ENCODE measurements at places on chromosomes 7 and 10.

- no peaks in the 10 kb centered on the region for H3K27me3 ChIP-seq
- no peak overlapping the region for H3K4me3 ChIP-seq
- no peak overlapping the region for H3K27ac ChIP-seq
Observed at GRCh38 chr7:63073286-63073685, 925.4 kb upstream of the ZNF722 start.

DNA sequence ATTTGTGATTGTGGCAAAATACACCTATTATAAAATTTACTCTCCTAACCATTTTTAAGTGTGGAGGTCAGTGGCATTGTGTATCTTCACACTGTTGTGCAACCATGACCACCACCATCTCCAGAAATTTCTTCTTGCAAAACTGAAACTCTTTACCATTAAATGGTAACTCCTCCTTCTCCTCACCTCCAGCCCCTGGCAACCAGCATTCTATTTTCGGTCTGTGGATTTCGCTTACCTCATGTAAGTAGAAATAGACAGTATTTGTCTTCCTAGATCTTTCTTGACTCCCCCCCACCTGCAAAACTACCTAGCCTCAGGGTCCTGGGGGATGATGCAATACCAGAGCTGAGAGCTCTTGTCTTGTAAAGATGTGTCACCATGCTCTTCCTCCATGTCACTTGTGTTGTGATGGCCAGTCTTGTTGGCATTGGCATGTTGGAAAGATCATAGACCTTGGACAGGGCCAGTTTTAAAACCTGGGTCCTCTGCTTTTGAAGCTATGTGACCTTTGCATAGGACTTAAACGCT, 71.1 kb upstream of the EMX2 start:
- no peaks in the 10 kb centered on the region for H3K36me3 ChIP-seq
- H3K4me3 ChIP-seq, result no peak overlapping the region
- no peak for DNase-seq

GRCh38 chr7:38554586-38554985, 76.6 kb downstream of the AMPH start:
- no peak overlapping the region for H3K27ac ChIP-seq
- no peak overlapping the region for H3K4me3 ChIP-seq
- no peaks in the 10 kb centered on the region for H3K36me3 ChIP-seq
- no peaks in the 10 kb centered on the region for H3K27me3 ChIP-seq
- no peaks in the 10 kb centered on the region for H3K4me1 ChIP-seq
- DNase-seq, result no peak

- no peaks in the 10 kb centered on the region for H3K4me1 ChIP-seq
- no peaks in the 10 kb centered on the region for H3K27me3 ChIP-seq
- peak; percentile 2 for DNase-seq
- no peak overlapping the region for H3K4me3 ChIP-seq
Observed at GRCh38 chr10:85458324-85458723, 908.3 kb downstream of the GRID1 start.

- no peaks in the 10 kb centered on the region for H3K4me1 ChIP-seq
- no peak for DNase-seq
- no peak overlapping the region for H3K4me3 ChIP-seq
- peaks cover 61% of the 10 kb centered on the region for H3K27me3 ChIP-seq
Observed at GRCh38 chr7:155450558-155450969, 7.4 kb upstream of the EN2 start.

DNA sequence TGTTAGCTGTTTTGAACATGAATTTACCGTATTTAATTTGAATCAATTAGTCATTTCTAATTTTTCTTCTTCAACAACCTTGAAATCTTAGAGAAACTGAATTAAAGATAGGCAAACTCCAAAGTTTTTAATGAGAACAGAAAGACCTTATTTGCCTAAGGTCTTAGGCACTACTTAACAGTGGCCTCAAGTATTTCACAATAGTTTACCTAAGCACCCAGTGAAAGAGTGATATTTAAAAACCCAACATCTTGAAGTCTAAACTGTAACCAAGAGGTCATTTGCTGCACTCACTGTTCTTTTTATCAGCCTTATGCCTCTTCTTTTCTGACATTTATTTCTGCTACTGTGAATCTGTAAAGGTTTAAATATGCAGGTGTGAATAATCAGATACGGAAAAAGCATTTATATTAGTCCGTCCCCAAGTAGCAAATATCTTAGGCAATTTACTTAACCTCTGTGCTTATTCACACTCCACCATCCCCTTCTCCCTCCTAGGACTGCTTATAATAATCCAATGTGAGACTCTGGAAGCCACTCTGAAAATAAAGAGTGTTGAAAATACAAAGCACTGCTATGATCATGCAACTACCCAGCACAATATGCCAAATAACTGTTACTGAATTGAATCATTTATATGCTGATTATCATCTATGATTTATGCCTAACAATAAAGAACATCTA, 105.7 kb downstream of the ELAPOR2 start:
- no peaks in the 10 kb centered on the region for H3K4me1 ChIP-seq
- H3K36me3 ChIP-seq, result no peaks in the 10 kb centered on the region
- no peak overlapping the region for H3K27ac ChIP-seq
- no peak overlapping the region for H3K4me3 ChIP-seq
- H3K27me3 ChIP-seq, result no peaks in the 10 kb centered on the region

GRCh38 chr7:81410471-81411117, 359.3 kb downstream of the HGF start:
- no peaks in the 10 kb centered on the region for H3K36me3 ChIP-seq
- no peaks in the 10 kb centered on the region for H3K4me1 ChIP-seq
- H3K27me3 ChIP-seq, result no peaks in the 10 kb centered on the region
- H3K27ac ChIP-seq, result no peak overlapping the region
- no peak for DNase-seq
- no peak overlapping the region for H3K4me3 ChIP-seq

DNA sequence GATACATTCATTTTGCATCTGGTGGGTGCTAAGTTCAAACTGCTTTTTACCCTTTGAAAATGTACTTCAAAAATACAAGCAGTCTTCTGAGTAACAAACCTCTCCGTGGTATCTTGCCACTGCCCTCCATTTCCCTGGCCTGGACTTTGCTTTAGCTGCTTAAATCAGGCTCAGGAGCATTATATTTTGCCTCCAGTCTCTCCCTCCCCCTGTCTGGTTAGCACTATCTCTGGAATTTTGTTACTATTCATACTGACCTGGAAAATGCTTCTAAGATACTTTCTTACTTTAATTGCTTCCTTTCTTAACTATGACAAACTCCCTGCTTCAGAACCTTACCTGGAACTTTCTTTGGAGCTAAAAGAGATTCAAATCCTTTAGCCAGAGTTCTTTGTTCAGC, 369.8 kb downstream of the GFRA1 start:
- DNase-seq, result no peak
- no peak overlapping the region for H3K4me3 ChIP-seq
- no peaks in the 10 kb centered on the region for H3K36me3 ChIP-seq
- H3K27ac ChIP-seq, result no peak overlapping the region
- H3K4me1 ChIP-seq, result no peaks in the 10 kb centered on the region
- no peaks in the 10 kb centered on the region for H3K27me3 ChIP-seq
